ENCODE measurements at places on chromosomes 2 and 18. TPM values are rescaled to one million over a fixed set of nuclear protein-coding genes. Genes with fewer than 3 reads are reported as not detected.

CRYGB gene
- total RNA-seq = not detected

ZAP70 gene
- 1.9 TPM for total RNA-seq

GALR1 gene
- total RNA-seq = 0.31 TPM

IL37 gene
- total RNA-seq = not detected

TPO gene
- total RNA-seq = 0.31 TPM

CTDP1 gene
- 17.8 TPM for total RNA-seq

POTEF gene
- not detected for total RNA-seq

SIX3 gene
- total RNA-seq = 0.31 TPM

SPDYA gene
- total RNA-seq = 5.0 TPM

SLC19A3 gene
- 3.1 TPM for total RNA-seq

SULT1C3 gene
- not detected for total RNA-seq

SCN7A gene
- 0.94 TPM for total RNA-seq

THSD7B gene
- total RNA-seq = 31.3 TPM

MYO3B gene
- total RNA-seq = 0.94 TPM

COL5A2 gene
- total RNA-seq = 10.3 TPM

NUP35 gene
- 62.9 TPM for total RNA-seq

VWA3B gene
- 1.3 TPM for total RNA-seq

PLB1 gene
- total RNA-seq = 4.4 TPM

CIDEA gene
- 3.4 TPM for total RNA-seq

CPLX4 gene
- not detected for total RNA-seq

SCN3A gene
- 313 TPM for total RNA-seq

RESP18 gene
- total RNA-seq = not detected

PLCD4 gene
- 2.2 TPM for total RNA-seq

C1GALT1C1L gene
- not detected for total RNA-seq

CCDC74B gene
- 5.6 TPM for total RNA-seq

CNTNAP5 gene
- 65.1 TPM for total RNA-seq

MAPK4 gene
- total RNA-seq = 23.8 TPM

CCDC85A gene
- 34.4 TPM for total RNA-seq
